ENCODE measurements at places on chromosomes 4 and X.

- no peak for DNase-seq
Observed at GRCh38 chr4:113083346-113083745, 33.9 kb downstream of the ANK2 start.

GRCh38 chr4:95268819-95269565 is 279.8 kb downstream of the UNC5C start:
- DNase-seq = no peak

- DNase-seq = no peak
Observed at GRCh38 chrX:84186603-84187532, 1.1 kb downstream of the RPS6KA6 start.

DNA sequence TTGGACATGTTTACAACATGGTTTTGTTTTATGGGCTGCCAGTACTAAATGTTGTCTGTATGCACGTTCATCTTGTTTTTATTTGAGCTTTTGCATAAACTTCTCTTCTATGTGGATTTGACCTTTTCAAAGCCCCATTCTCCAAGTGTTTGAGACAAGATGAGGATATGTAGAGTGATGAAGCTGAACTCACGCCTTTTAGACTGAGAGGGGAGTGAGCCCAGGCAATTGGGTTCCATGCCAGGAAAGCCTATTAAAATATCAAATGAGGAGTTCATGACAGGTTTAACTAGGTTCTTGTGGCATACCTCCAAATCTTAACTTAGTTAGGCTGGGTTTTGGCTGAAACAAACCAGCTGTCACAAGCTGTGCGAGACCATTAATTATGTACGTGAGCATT is 170.4 kb upstream of the LDB2 start:
- no peak for DNase-seq

GRCh38 chr4:70712150-70712549 is 9.6 kb upstream of the RUFY3 start:
- no peak for DNase-seq

GRCh38 chrX:1493412-1493811 is 40.7 kb upstream of the ASMTL start:
- no peak for DNase-seq

GRCh38 chrX:74438764-74439163 is 17.5 kb downstream of the SLC16A2 start:
- no peak for DNase-seq

DNA sequence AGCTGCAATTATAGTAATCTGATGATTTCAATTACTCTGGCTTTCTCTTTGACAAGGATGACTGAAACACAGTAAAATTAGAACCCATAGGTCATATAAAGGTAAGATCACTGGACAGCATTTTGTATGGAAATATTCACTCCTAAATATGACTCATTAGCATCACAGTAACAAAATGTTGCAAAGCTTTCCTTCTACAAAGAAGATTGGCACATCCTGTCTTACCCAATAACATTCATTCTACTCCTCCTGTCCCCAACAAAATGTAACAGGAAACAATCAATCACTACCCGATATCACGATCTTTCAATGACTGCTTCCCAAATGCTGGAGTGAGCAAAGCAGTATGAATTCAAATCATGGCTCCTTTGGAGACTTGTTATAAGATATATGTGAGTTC is 95.3 kb downstream of the FANCB start:
- no peak for DNase-seq

DNA sequence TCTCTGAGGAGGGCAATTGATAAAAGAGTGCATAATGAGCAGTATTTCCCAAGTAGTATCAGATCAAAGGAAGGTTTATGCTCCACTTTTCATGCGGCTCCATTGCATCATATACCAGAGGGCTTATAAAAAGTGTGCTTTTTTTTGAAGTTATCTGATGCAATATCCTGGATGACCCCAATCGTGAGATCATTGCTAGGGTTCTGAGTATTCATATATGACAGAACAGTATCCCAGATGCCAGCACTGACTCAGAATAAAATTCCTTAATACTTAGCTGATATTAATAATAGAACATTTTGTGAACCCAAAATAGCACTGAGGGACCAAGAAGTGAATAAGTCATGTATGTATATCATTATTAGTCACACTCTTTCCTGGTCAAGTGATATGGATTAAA is 945.5 kb upstream of the AGA start:
- no peak for DNase-seq

- no peak for DNase-seq
Observed at GRCh38 chrX:729583-730409, 99.2 kb downstream of the SHOX start.

- DNase-seq = no peak
Observed at GRCh38 chr4:138189206-138189605, 52.9 kb downstream of the SLC7A11 start.

DNA sequence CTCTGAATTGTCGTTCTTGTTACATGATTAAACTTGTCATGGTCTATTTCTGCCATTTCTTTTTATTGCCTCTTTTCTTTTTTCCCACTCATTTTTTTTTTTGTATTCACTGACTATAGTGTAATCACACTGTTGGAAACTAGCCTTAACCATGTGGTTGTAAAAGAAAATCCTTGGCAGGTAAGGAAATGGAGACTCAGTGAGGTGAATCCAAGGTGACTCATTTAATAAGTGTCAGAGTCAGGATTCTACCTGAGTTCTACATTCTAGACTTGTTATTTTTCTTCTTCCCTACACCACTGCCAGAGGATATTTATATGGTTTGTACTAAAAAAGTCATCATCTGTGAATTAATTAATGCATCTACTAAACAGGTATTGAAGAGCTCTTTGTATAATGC is 152.2 kb downstream of the CBLL2 start:
- DNase-seq = no peak

DNA sequence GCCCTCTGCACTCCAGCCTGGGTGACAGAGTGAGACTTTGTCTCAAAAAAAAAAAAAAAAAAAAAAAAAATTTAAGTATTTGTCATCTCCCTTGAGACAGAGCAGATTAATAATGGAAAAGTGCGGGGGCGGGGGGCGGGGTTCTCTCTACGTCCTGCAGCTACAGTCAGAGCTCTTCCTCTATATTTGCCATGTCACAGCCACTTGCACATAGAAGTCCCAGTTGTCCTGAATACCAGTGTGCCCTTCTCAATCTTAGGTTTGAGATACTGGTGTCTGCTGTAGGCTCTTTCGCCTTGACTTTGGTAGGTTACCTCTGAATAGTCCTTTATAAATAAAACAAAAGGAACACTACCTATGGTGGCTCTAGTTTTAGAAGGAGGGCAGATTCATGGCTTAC is 237.8 kb upstream of the PGRMC2 start:
- DNase-seq = no peak

- no peak for DNase-seq
Observed at GRCh38 chr4:186485150-186485549, 70.2 kb downstream of the MTNR1A start.

DNA sequence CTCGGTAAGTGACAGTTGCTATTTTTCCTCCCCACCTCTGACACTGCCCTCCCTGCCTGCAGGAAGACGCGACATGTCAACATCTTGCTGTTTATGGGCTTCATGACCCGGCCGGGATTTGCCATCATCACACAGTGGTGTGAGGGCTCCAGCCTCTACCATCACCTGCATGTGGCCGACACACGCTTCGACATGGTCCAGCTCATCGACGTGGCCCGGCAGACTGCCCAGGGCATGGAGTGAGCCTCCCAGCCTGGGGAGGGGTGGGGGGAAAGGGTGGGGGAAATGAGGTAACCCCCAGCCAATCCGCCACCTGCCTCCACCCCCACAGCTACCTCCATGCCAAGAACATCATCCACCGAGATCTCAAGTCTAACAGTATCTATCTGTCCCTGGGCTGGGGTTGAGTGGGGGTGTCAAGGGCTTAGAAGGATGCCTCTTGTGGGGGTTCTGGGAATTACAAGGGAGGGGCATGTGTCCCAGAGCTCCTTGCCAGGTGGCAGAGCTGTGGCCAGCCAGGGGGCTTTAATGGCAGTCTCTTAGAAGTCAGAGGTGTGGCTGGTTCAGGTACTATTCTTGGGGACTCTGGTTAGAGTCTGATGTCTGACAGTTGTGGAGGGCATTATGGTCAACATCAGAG is 7.8 kb downstream of the ARAF start:
- no peak for DNase-seq

DNA sequence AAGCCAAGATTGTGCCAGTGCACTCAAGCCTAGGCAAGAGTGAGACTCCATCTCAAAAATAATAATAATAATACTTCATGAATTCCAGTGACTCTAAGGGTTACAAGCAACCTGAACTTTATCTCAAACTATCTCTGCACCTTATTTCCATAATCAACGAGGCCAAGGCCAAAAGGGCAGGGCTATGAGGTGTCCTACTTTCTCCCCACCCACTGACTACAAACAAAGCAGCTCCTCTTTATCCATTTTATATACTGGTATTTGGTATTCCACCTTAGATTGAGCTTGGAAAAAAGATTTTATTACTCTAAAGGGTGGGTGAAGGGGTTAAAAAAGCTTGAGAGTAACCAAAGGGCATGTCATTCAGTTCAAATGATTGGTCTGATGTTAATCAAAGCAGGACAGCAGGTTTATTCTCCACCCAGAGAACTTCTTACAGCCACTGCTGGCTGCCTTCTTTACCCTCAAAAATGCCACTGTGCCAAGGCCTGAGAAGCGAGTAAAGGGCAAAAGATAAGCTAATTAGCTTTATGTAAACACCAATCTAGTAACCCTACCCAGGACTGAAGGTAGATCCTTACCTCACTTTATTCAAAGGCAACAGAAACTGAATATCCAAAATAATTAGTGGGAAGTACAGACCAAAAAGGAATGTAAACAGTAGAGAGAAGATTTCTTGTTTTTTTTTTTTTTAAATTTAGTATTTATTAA is 28.2 kb downstream of the APOO start:
- no peak for DNase-seq
